ENCODE measurements at places on chromosomes 1 and 21.

DNA sequence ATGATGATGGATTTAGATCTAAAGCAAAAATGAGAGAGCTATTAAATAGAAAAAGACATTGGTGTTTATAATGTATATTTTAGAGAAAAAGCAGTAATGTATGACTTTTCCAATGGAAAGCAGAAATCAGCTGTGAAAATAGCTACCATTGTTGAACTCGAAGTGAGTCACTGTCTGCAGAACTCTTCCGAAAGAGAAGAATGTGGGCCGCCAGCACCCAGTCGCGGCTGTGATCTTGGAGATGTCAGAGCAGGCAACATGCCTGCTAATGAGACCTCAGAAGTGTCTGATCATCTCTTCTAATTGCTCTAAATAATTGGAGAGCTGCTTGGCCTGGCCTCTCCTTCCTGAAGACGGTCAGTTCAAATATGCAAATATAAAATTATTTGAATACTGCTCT is 333.6 kb upstream of the RUNX1 start:
- no peak for DNase-seq

- peak; percentile 77 for DNase-seq
Measured at GRCh38 chr1:26529655-26530409, at the start of gene RPS6KA1. Gene RPS6KA1, plus strand, starts transcription at chr1:26529761. Its CDS starts 160 bp downstream, at chr1:26529921.

- DNase-seq: peak; percentile 34
Measured at GRCh38 chr21:42010507-42011495, 641 bp upstream of the ZBTB21 start.

DNA sequence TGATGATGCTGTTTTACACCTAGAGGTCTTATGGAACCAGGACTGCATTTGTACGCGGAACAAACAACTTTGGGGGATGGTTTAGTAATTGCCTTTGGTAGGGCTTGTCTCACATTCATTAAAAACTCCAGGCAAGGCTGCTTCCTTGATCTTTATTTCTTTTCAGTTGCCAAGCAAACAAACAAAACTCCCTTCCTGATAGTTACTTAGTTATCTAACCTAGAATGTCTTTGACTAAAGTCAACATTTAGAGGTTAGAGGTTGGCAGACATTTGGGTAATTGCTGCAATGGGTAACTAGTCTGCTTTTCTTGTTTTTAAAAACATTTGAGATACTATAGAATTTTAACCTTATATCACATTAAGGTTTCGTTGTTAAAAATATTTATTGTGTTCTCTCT is 500.9 kb upstream of the PTBP2 start:
- no peak for DNase-seq

DNA sequence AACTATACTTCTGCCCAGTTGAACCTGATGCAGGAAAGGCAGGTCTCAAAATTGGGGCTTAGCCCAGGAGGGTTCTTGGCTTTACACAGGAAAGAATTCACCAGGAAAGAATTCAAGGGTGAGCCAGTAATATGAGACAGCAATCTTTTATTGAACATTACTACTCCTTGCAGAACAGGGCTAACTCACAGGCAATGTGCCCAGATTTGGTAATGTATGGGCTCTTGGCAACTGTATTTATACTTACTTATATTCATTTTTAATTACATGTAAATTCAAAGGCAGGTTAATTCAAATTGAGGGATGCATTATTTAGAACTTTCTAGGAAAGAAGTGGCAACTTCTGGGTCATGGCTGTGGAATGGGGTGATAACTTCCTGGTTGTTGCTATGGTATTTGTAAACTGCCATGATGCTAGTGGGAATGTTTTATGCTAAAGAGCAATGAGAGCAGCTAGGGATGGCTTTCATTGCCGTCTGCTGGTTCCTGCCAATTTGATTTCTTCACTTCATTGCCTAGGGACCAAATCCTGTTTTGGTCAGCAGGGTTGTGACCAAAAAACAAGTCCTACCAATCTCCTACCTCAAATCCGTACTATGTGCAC is 107.5 kb downstream of the CHRM3 start:
- DNase-seq: no peak

- DNase-seq: peak; percentile 37
Measured at GRCh38 chr1:71081697-71082080, 854 bp upstream of the ZRANB2 start.

- DNase-seq: no peak
Measured at GRCh38 chr1:193569096-193569982, 382.9 kb upstream of the B3GALT2 start.

GRCh38 chr1:3183411-3183810 is 114.4 kb downstream of the PRDM16 start:
- DNase-seq: no peak

DNA sequence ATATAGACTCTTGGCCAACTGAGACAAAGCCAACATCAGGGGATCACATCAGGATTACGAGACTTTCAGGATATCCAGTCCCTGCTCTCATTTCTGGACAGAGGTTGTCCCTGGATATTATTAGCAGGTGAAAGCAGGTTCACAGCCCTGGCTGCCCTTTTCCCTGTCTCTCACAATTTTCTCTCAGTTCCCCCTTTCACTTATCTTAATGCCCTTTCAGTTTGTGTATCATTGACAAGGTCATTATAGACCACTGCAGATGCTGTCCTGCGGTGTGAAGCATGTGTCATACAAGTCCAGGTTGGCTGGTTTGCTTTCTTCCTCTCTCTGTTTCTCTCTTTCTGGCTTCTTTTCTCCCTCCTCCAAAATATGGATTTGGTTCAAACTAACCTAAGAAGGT is 2.1 kb upstream of the KLHDC9 start:
- no peak for DNase-seq

- DNase-seq: no peak
Measured at GRCh38 chr1:6353955-6354658, 39.5 kb downstream of the ACOT7 start.

- DNase-seq: no peak
Measured at GRCh38 chr1:153841463-153841994, 66.3 kb downstream of the SLC27A3 start.

DNA sequence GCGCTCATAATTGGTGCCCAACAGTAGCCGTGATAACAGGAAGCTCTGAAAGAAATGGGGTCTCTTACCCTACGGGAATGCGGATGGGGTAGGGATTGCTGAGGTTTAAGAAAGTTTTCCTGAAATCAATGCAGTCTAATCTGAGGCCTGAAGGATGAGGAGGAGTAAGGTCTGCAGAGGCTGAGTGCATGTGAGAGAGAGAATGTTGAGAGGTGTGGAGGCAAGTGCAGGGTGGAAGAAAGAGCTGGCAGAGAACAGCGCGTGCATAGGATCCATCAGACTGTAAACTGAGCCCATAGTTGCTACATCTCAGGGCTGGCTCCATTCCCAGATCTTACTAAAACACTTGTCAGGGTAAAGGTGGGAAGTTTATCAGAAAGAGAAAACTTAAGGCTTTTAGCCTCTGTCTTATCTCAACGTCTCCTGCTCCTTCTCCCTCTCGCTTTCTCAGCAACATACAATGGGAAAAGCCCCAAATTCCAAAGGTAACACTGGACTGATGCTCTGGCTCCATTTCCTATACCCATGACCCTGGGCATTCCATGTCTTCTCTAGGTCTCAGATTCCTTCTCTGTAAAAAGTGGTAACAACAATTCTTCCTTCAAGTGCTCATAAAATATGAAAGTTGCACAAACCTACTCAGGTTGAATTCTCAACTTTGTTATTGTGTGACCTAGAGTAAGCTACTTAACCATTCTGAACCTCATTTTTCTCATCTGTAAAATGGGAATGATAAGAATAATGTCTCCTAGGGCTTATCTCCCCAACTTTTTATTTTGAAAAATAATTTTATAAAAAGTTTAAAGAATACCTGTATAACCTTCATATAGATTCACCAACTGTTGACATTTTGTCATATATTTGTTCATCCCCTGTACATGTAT is 75.2 kb downstream of the SH3GLB1 start:
- no peak for DNase-seq

DNA sequence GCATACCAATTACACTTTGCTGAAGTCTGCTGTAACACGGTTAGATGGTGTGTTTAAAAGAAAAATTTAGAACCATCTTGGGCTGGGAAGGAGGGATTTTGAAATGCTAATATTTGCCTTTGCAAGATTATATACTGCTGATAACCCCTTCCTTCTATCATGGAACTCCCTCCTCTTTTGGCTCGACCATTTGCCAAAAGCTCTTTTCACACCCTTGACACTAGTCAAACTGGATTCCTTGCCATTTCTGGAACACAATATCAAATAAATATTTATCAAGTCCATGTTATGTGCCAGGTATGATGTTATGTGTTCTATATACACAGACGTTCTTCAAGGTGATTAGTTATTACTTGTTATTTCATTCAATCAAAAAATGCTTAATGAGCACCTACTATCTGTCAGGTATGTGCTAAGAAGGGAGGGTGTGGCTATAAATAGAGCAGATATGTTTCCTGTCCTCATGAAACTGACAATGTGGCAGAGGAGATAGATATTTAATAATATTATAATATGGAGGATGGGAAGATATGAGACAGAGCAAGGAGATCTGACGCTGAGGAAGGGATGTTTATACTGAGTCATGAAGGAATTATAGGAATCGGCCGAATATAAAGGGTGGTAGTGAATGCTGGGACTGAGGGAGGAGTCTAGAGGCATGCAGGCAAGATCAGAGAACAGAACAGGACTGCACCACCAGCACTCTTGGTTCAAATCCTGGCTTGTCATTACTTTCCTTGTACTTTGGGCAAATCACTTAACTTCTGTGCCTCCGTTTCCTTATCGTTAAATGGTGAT is 16.1 kb upstream of the XPR1 start:
- DNase-seq: no peak

- DNase-seq: no peak
Measured at GRCh38 chr1:27406362-27406680, 13.9 kb downstream of the GPR3 start.

DNA sequence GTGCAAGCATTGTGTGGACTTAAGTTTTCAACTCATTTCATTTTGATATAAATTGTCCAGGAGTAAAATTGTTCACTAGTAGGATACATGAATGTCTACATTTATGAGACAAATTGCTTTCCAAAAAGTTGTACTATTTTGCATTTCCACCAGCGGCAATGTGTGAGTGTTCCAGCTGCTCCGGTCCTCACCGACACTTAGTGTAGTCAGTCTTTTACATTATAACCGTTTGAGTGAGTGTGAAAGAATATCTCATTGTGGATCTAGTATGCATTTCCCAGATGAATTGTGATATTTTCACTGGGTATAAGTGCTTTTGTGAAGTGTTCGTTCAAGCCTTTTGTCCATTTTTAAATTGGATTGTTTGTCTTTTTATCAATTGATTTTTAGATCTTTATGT is 111.5 kb upstream of the ARHGEF16 start:
- no peak for DNase-seq

DNA sequence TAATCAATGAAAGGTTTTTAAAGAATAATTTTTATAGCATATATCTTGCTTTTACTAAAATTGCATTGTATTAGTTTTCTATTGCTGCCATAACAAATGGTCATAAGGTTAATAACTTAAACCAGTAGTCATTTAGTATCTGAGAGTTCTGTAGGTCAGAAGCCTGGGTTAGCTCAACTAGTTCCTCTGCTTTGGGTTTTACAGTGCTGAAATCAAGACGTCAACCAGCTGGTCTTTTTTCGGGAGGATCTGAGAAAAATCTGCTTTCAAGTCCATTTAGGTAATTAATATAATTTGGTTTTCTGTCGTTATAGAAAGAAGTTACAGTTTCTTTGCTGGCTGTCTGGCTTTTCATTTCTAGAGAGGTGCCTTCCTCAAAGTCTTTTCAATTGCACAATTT is 577.7 kb downstream of the MRPL39 start:
- no peak for DNase-seq
